Cortex of kidney (tissue), 1 donor: ENCODE measurements at places on chromosomes 4 and X.

DNA sequence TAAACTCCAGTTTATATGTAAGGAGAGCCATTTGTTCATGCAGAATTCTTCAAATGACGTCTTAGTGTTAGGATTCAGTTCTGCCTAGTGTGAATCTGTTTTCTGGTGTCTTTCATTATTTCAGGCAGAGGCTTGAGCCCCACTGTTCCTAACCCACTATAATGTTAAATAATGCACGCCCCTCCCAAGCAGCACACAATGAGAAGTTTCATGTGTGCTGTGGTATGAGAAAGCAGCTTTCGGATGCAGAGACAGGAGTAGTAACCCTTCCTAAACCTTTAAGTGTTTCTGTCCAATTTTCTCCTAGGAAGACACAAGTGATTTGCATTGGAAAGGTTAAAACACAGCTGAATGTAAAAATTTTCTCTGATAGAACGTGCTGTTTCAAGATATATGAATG lies 54.5 kb downstream of the TRIM2 start:
- DNase-seq, result no peak

DNA sequence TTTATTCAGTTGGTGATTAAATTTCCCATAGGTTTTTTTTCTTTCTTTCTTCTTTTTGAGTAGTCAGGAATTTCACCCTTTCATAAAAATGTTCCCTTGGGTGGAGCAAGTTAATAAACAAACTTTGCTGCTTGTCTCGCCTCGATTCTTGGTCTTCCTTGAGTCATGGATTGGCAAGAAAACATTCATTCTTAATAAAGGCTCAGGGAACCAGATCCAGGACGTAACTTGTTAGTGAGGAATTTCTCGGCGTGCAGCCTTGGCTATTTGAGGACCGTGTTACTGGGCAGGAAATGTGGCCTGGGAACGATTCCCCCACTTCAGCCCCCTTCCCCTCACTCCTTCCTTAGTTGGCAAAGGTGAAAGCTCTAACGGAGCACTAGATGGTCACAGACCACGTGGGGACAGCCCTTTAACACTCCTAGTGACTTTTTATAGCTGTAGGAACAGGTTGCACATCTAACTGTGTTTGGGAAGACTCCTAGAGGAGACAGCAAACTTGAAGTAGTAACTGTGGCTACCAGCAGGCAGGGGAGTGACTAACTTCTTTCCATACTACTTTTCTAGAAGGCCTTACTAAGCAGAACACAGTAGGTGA lies 106.8 kb downstream of the UCHL1 start:
- no peak for DNase-seq

DNA sequence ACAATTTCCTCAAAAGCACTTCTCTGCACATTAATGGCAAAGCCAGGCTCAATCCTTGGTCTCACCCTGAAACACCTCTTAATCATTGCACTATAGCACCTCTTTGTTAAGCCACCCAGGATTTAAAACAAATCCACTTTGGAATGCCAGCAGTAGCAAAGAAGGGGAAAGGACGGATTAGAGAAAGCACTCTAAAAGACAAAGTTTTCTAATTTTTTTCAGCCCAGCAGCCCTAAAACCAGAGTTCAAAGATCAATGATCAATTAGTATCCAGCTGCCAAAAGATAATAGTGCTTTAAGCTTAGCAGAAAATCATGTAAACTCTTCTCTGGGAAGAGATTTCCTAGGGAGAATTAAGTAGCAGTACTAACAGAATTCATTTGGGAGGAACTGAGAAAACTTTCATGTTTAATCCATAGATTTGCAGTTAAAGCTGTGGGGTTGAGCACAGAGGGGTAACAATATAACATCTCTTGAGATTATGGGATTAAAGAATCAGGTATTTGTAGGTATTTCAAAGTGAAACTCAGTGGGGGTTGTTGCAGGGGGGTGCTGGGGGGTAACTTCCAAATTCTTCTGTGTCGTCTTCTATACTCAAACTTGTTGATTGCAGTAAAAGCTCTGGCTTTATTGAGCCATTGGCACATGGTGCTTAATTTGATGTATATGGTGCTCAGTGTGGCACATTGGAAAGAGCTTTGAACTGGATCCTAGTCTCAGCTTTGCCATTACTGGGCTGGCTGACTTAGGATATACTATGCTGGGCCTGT lies 61.8 kb downstream of the LRRC66 start:
- no peak for DNase-seq

GRCh38 chrX:119693040-119693995 lies at the start of gene SEPTIN6:
TSS of gene SEPTIN6 (minus strand) at chrX:119693168. CDS start at chrX:119693105, 63 bp downstream.
- DNase-seq, result no peak

DNA sequence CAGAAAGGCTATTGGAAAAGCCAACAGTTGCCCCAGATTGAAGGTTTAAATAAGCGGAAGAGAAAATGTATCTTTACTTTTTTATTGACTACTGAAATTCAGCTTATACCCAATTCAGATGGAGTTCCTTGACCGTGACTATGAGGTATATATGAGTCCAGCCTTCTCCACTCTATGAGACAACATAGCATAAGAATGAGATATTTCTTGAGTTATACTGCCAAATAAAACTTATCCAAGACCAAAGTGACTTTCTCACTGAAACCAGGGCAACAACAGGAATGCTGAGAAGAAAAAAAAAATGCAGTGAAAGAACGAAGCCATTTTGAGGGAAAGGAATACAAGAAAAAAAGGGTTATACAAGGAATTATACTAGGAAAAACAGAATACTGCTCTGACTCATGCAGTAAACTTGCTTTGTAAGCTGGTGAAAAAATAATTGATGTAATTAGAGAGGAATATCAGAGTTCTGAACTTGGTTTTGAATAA lies 16.3 kb upstream of the PDK3 start:
- no peak for DNase-seq

DNA sequence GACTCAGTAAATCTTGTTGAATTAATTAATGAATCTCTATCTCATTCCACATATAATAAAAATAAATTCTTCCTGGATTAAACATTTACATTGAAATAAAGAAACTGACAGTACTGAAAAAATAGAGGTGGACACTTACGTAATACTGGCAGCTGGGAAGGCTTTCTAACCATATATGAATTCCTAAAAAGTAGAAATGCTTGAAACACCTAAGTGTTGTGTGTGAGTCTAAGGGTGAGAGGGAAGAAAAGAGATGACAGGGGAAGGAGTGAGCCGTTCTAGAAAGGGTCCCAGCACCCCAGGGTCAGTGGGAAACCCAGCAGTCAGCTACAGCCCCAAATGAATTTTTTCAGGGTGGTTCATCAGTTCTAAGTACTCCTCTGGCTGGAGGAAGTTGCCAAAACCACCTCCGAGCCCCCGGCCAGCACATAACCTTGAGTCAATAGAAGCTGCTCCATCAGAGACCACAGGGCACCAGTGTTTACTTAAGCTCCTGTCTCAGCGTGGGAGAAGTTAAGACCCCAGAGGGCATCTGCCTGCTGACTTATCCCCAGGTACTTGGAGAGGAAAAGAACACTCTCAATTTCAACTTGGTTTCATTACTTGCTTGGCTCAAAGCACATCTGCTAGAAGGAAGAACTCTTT lies 18.3 kb downstream of the GAB3 start:
- no peak for DNase-seq

GRCh38 chr4:70838204-70838603 lies 1.5 kb downstream of the GRSF1 start:
- no peak for DNase-seq

GRCh38 chr4:3375688-3376087 lies 66.1 kb upstream of the HGFAC start:
- DNase-seq, result no peak
